ENCODE measurements at places on chromosomes 4 and X. TPM values are rescaled to one million over a fixed set of nuclear protein-coding genes. Genes with fewer than 3 reads are reported as not detected.

The SLC4A4 gene
- 64.4 TPM for polyA plus RNA-seq

The TMEM47 gene
- 47.2 TPM for polyA plus RNA-seq

The STARD8 gene
- polyA plus RNA-seq = 19.2 TPM

The PNMA5 gene
- 0.41 TPM for polyA plus RNA-seq

The SLC10A4 gene
- polyA plus RNA-seq = 0.13 TPM

The DKK2 gene
- polyA plus RNA-seq = 3.4 TPM

The PPP1R3F gene
- 6.6 TPM for polyA plus RNA-seq

The GPRASP3 gene
- polyA plus RNA-seq = 19.5 TPM

The ARAP2 gene
- 6.7 TPM for polyA plus RNA-seq

The RAB40A gene
- polyA plus RNA-seq = 2.4 TPM

The OSTC gene
- 306 TPM for polyA plus RNA-seq

The MAP7D3 gene
- 17.2 TPM for polyA plus RNA-seq

The EVC2 gene
- 8.7 TPM for polyA plus RNA-seq

The PAGE5 gene
- not detected for polyA plus RNA-seq

The LUZP4 gene
- not detected for polyA plus RNA-seq

The SLC9B2 gene
- 7.0 TPM for polyA plus RNA-seq

The FAT1 gene
- polyA plus RNA-seq = 243 TPM

The RASGEF1B gene
- polyA plus RNA-seq = 13.0 TPM

The ESX1 gene
- polyA plus RNA-seq = not detected

The RPA4 gene
- polyA plus RNA-seq = 0.06 TPM

The MSX1 gene
- 0.79 TPM for polyA plus RNA-seq

The NDUFB11 gene
- polyA plus RNA-seq = 109 TPM

The PDE6B gene
- 37.3 TPM for polyA plus RNA-seq

The GPR143 gene
- polyA plus RNA-seq = 12.9 TPM

The EPGN gene
- polyA plus RNA-seq = 1.4 TPM

The APBB2 gene
- 50.6 TPM for polyA plus RNA-seq

The VCX3B gene
- polyA plus RNA-seq = 0.18 TPM

The MEPE gene
- not detected for polyA plus RNA-seq

The CORIN gene
- 5.5 TPM for polyA plus RNA-seq

The PDLIM3 gene
- polyA plus RNA-seq = 7.2 TPM

The MAD2L1 gene
- 59.3 TPM for polyA plus RNA-seq

The GAGE1 gene
- polyA plus RNA-seq = not detected

The ELMOD2 gene
- polyA plus RNA-seq = 49.8 TPM

The GYPE gene
- polyA plus RNA-seq = 3.0 TPM

The ARMCX1 gene
- 54.1 TPM for polyA plus RNA-seq

The PNPLA4 gene
- polyA plus RNA-seq = 31.9 TPM

The LGI2 gene
- polyA plus RNA-seq = 28.7 TPM

The VBP1 gene
- 102 TPM for polyA plus RNA-seq

The ETDA gene
- polyA plus RNA-seq = not detected

The SLIT2 gene
- polyA plus RNA-seq = 46.9 TPM

The LRP2BP gene
- polyA plus RNA-seq = 3.5 TPM

The ADH4 gene
- 0.67 TPM for polyA plus RNA-seq

The PITX2 gene
- polyA plus RNA-seq = 2.1 TPM

The CDX4 gene
- not detected for polyA plus RNA-seq

The NHS gene
- polyA plus RNA-seq = 18.6 TPM

The PLS3 gene
- polyA plus RNA-seq = 253 TPM

The L1CAM gene
- polyA plus RNA-seq = 46.4 TPM

The P2RY10 gene
- polyA plus RNA-seq = 0.10 TPM

The ADH1B gene
- polyA plus RNA-seq = 18.5 TPM

The GPAT3 gene
- polyA plus RNA-seq = 22.7 TPM

The SPANXN3 gene
- polyA plus RNA-seq = not detected

The PCDH7 gene
- 20.1 TPM for polyA plus RNA-seq

Data from right renal pelvis (tissue), 4 donors.